ENCODE measurements at places on chromosomes 7 and 10.

GRCh38 chr7:8338206-8338605, 76.2 kb upstream of the ICA1 start:
- DNase-seq = no peak

GRCh38 chr10:97388152-97388551, 13.0 kb downstream of the RRP12 start:
- DNase-seq = no peak

DNA sequence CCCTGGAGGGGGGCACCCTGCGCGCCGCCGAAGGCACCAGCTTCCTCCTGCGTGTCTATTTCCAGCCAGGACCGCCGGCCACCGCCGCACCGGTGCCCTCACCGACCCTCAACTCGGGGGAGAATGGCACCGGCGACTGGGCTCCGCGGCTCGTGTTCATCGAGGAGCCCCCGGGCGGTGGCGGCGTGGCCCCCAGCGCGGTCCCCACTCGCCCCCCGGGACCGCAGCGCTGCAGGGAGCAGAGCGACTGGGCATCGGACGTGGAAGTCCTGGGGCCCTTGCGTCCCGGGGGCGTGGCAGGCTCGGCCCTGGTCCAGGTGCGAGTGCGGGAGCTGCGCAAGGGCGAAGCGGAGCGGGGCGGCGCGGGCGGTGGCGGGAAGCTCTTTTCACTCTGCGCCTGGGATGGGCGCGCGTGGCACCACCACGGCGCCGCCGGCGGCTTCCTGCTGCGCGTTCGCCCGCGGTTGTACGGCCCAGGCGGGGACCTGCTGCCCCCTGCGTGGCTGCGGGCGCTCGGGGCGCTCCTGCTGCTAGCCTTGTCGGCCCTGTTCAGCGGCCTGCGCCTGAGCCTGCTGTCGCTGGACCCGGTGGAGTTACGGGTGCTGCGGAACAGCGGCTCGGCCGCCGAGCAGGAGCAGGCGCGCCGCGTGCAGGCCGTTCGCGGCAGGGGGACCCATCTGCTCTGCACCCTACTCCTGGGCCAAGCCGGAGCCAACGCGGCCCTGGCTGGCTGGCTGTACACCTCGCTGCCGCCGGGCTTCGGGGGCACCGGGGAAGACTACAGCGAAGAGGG, 594 bp downstream of the CNNM1 start:
- peak; percentile 17 for DNase-seq

- DNase-seq = no peak
Observed at GRCh38 chr10:24446739-24447138, 237.8 kb downstream of the KIAA1217 start.

DNA sequence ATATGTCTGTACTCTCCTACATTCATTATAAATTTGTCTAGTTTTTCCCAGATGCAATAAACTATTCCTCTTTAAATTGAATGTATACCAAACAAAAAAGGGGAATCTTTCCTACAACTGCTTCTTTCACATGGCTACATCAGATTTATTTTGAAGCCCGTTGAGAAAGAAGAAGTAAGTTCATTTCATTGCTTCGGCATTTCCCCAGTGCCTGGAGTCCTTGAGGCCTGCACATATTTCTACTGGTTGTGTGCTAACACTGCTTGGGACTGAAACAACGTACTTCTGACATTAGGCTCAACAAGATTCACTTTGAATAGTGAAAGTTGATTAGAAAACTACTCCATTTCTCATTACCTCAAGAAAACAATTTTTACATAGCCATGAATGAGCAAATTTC, 201.7 kb downstream of the PHF14 start:
- peak; percentile 2 for DNase-seq

- DNase-seq = no peak
Observed at GRCh38 chr7:157570531-157571200, 233.9 kb downstream of the DNAJB6 start.

DNA sequence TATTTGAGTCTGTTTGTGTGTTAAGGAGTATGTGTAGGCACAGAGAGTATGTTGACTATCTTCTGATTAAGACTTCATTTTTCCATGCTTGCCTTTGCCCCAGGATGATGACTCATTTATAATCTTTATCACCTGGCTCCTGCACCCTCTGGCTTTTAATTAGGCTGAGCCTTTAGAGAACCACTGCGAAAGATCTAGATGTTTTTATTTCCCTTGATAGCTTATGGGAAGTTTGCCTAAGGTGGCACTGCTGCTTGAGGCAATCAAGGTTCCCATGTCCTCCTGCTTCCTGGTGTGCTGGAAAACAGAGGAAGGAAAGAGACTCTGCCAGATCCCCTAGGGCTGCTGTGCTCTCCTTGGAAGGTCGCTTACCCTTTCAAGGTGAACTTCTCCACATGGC, 114.6 kb downstream of the ARL4A start:
- DNase-seq = no peak

DNA sequence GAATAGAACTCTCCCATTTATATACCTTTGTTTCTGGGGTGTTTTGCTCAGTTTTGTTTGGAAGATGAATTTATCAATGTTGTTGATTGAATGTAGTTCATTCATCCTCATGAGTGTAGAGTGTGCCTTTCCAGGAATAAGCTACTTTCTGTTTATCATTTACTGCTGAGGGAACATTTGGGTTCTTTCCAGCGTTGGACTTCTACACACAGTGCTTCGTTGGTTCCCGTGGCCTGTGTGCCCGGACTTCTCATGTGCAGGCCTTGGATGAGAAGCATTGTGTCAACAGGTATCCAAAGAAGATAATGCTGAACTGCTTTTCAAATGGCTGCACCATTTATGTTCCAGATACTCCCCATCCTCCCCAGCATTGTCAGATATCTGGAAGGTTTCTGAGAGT, 107.6 kb upstream of the TNS3 start:
- DNase-seq = no peak

DNA sequence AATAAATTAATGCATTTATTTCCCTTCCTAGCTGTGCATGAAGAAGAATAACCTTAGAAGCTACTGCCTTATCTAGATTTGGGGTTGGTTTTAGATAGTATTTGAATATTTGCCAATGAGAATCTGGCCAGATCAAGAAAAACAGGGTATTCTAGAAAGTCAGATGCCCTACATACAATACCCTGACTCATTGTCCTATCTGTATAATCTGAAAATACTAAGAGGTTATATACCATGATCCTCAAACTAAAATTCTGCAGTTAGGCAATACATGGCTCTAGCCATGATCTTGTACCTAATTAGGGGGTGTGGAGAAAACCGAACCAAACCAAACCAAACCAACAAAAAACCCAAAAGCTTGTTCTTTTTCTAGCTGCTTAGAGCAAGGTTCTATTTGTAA, 240.4 kb upstream of the LYZL1 start:
- DNase-seq = no peak

All from umbilical cord (tissue), 2 donors.